ENCODE measurements at places on chromosomes 6 and 20. TPM values are rescaled to one million over a fixed set of nuclear protein-coding genes. Genes with fewer than 3 reads are reported as not detected.
A peak's percentile ranks its signal among the peaks of the same experiment; 100 is the strongest.

DNA sequence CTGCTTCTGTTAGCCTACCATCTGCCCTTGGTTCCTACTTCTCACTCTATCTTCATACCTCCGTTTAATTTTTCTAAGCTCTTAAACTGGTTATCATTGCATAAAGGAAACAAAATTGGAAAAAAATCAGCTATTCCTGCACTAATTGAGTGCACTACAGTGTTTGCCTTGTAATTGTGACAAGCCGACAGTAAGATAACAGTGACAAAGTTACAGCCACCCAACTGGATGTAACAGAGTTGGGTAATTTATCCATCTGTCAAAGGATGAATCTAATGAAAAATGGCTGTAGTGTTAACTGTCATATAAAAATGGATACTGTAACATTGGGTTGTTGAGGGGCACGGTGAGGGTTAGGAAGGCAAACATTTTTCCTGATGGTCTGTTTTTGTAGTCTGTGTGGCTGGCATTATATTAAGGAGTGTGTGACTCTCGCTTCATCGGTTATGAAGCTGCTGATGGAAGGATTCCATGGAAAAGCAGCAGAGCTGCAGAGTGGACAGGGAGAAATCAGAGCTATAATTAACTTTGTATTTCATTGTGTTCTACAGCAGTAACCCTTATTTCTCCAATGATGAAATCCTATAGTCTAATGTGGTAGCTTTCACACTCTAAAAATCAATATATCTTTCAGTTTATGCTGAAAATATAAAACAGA is 12.7 kb downstream of the PBOV1 start:
- no peak for DNase-seq

GRCh38 chr6:40037271-40037670 is 103.0 kb upstream of the MOCS1 start:
- no peak for DNase-seq

The PKIG gene
- 57.0 TPM for polyA plus RNA-seq

The EYA4 gene
- polyA plus RNA-seq = 10.5 TPM

DNA sequence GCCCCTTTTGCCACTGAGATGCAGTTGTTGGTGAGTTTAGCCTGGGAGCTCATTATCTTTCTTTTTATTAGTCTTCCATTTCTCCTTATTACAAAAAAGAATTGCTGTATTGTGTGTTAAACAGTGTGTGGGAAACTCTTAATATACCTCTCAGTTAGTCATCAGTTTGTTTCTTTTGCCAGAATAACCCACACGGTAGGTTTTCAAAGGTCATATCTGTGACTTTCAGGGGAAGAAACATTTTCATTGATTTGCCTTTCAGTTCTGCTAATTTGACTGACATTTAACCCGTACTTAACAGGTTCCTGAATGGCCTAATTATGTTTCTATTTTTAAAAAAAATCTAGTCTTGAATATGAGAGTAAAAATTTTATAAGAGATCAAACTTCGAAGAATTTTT is 145.3 kb downstream of the KHDC1L start:
- no peak for DNase-seq

DNA sequence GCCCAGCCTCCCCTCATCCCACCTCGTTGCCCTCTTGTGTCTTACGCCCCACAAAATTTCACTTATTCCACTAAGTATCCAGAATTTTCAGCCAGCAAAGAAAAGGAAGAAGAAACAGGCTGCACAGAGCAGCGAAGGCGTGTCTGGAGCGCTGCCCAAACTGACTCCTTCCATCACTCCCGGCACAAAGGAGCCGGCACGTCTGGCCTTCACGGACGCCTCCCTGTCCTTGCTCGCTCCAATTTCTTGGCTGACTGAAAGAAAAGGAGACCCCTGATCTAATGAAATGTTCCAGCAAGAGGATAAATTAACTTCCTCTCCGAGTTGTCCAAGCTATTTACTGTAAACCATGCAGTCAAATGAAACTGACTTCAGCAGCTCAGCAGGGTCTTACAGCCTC is 152.3 kb upstream of the CDH4 start:
- DNase-seq = peak; percentile 60

GRCh38 chr6:165515963-165516624 is 146.9 kb downstream of the PDE10A start:
- no peak for DNase-seq

DNA sequence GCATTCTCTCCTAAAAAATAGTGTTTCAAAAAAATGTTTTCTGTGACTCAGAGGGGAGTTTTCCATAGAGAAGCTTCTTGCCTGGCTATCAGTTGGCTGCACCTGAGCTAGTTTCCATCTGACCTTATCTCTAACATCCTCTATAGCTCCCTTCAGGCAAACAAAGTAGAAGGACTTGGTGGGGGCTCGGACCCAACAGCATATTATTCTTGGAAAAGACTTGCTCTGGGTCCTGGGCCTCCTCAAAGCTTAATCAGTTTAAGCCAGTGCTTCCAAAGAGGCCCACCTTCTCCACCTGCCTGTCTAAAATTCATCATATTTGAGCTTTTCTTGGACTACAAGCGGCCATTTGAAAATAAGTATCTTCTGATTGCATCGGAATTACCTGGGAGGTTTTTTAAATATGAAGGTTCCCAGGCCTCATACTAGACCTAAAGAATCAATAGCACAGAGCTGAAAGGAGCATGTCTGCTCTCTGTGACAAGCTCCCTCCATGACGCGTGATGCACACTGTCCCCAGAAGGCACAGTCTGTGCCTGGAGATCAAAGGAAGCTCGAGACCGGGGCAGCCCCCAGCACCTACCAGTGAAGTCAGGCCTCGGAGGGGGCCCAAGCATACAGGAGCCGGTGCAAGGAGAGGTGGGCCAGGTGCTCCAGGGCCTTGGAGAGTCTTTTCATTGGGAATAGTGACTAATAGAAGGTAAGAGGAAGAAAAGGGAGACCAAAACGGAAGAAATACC is 80.6 kb upstream of the HIVEP1 start:
- DNase-seq = no peak

DNA sequence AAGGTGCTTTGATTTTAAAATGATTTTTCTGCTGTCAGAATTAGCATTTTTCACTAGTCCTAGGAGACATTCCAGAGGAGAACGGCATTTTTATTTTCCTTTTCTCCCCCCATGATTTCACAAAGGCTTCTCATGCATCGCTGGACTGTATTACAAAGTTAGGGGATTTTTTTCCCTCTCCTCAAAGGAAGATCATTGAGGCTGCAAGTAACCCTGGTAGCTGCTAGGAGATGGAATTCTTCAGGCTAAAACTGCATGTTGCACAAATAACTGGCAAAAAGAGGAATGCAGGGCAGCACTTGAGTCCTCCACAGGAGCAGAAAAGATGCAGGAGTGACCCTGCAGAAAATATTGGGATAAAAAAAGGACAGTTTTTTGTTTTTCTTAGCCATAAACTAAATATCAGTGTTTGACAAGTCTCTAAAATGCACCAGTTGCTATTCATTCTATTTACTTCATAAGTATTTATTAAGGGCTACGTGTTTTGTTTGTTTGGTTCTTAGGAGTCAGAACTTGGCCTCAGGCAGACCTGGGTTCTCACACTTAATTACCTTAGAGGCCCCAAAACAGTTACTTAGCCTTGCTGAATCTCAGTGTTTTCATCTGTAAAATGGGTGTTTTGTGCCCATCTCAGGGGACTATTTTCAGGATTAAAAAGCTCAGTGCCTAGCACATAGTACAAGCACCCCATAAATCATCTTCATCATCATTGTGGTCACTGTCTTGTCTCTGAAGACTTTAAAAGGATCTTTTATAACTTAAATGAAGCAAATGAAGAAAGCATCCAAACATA is 144.5 kb upstream of the ID4 start:
- no peak for DNase-seq

The B3GAT2 gene
- 1.9 TPM for polyA plus RNA-seq

The MTFR2 gene
- polyA plus RNA-seq = 1.9 TPM

- DNase-seq = no peak
These were observed 472.1 kb upstream of the RNF217 start for GRCh38 chr6:124490122-124490521.

The BTNL2 gene
- 0.78 TPM for polyA plus RNA-seq

Data from right lung (tissue), 10 donors.